ENCODE measurements at places on chromosomes 4 and X. TPM values are rescaled to one million over a fixed set of nuclear protein-coding genes. Genes with fewer than 3 reads are reported as not detected.

- no peak for DNase-seq
Observed at GRCh38 chr4:15444879-15445547, 17.2 kb downstream of the C1QTNF7 start.

SPANXN1 gene
- not detected for total RNA-seq

ABLIM2 gene
- 6.1 TPM for total RNA-seq

EXOC1L gene
- total RNA-seq: not detected

- DNase-seq: no peak
Observed at GRCh38 chrX:10101269-10101668, 55.5 kb upstream of the CLCN4 start.

- DNase-seq: no peak
Observed at GRCh38 chr4:8236106-8236919, 33.2 kb upstream of the HTRA3 start.

- no peak for DNase-seq
Observed at GRCh38 chrX:13198762-13199064, 121.1 kb downstream of the ATXN3L start.

TMEM154 gene
- 2.4 TPM for total RNA-seq

DNA sequence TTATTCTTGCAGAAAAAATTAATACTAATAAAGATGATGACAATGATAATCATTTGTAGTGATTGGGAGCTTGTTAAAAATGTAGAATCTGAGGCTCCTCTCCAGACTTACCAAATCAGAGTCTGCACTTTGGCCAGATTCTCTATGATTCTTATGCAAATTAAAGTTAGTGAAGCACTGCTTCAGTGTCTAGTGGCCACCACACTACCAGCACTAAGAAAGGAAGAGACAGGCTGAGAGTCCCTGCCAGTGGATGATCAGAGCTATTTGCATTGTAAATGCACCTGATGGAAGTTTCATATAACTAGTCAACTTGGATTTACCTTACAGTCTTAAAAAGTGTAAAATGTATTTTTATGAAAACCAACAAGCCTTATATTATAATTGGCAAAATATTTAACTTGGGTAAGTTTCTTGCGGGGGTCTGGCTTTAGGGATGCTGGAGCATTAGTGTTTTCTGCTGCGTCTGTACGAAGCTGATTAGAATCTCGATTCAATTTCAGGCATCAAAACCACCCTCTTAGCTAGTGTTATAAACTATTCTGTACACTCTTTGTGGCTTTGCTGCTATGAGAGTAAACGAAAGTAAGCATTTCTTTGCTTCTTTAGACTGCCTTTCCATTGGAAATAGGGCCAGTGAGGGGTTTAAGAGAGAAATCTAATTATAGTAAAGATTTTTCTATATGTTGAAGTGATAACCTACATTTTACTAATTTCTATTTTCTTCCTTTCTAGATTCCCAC, 114.1 kb downstream of the TLL1 start:
- no peak for DNase-seq

GRCh38 chr4:75255261-75255660, 258.9 kb downstream of the RCHY1 start:
- DNase-seq: no peak

DNA sequence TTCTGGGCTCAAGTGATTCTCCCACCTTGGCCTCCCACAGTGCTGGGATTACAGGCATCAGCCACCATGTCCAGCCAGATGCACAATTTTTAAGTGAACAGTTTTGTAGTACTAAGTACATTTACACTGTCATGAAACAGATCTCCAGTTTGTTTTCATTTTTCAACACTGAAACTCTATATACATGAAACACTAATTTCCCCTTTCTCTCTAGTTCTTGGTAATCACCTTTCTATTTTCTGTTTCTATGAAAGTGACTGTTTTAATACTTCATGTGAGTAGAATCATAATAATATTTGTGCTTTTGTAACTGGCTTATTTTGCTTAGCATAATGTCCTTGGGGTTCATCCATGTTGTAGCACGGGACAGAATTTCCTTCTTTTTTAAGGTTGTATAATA, 237.4 kb downstream of the CAMK2D start:
- no peak for DNase-seq

NEUROG2 gene
- 0.12 TPM for total RNA-seq

DNA sequence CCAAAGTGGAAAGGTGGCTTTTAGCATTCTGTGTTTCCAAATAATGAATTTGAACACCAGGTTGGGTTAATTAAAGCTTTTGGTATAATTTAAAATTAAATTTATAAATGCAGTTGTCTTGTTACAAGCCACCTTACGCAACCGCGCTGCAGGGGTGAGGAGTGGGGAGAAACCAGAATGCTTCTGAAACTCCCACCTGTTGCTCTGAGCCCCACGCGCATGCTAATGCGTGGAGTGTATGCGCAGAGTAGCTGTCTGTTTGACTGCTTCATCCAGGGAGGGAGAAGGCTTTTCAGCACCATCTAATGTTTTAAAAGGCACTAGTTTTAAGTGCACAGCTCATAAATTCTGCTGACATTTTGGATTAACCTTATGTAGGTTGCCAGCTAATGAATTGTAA, 12.5 kb downstream of the OGT start:
- no peak for DNase-seq

LDB2 gene
- 0.12 TPM for total RNA-seq

DNA sequence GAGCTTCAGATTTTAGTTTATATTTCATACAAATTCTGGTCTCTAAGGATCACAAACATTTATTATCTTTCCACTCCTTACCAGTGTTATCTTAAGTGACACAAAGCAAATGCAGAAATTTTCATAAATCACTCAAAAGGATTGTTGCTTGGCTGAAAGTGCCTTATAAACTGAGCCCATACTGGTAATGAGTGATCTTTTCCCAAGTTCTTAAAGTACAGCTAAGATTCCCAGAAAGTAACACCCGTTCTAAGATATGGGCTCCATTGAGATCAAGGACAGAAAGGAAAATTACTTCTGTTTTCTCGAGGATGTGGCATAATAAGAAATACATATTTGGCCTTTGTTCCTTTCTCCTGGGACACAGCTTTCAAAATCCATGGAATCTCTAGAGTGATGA, 313.7 kb downstream of the ARHGAP24 start:
- no peak for DNase-seq

DNA sequence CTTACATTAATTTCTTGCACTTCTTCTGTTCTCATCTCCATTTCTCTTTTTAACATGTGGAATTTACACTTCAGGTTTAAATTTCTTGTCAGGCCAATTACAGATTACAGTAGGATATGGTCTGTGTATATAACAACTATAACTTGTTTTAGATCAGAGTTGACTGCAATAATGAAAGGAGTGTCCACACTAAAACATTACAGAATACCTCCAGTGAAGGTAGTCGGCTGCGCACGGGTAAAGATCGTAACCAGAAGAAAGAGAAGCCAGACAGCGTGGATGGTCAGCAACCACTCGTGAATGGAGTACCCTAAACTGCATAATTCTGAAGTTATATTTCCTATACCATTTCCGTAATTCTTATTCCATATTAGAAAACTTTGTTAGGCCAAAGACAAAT, 32.6 kb upstream of the FMR1NB start:
- no peak for DNase-seq

S100G gene
- total RNA-seq: not detected
